ENCODE measurements at places on chromosomes 4 and X.

- H3K36me3 ChIP-seq = peaks cover 32% of the 10 kb centered on the region
- no peaks in the 10 kb centered on the region for H3K4me1 ChIP-seq
- no peaks in the 10 kb centered on the region for H3K27me3 ChIP-seq
- no peak for DNase-seq
Measured at GRCh38 chrX:129823522-129823921, 20.2 kb downstream of the ZDHHC9 start.

DNA sequence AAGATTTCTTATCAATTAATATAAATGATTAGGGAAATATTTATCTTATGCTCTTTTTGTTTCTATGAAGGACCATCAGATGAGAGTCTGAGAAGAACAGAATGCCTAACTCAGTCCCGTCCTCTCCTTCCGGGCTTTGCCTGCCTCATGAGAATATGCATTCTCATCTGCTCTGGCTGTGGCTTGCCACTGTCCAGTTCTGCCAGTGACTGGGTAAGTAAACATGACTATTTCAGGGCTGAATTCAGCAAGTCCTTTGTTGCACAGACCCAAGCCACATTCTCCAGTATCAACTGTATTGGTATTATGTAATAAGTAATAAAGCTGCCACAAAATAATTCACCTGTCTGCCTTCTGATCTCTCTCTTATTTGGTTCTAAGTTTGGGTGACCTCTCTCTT, 110.7 kb downstream of the WDFY3 start:
- H3K36me3 ChIP-seq = no peaks in the 10 kb centered on the region
- H3K27ac ChIP-seq = no peak overlapping the region
- no peaks in the 10 kb centered on the region for H3K27me3 ChIP-seq
- no peak overlapping the region for H3K4me3 ChIP-seq
- 0 out of 2 replicates have a peak, but pooled peaks cover 6% of the 10 kb centered on the region for H3K4me1 ChIP-seq

GRCh38 chr4:186570193-186570996, 15.0 kb upstream of the MTNR1A start:
- H3K4me1 ChIP-seq = no peaks in the 10 kb centered on the region
- no peaks in the 10 kb centered on the region for H3K27me3 ChIP-seq
- H3K27ac ChIP-seq = no peak overlapping the region
- no peak overlapping the region for H3K4me3 ChIP-seq

GRCh38 chr4:37588150-37588549, 98.0 kb downstream of the RELL1 start:
- no peaks in the 10 kb centered on the region for H3K27me3 ChIP-seq
- no peak overlapping the region for H3K4me3 ChIP-seq
- H3K4me1 ChIP-seq = no peaks in the 10 kb centered on the region

- H3K4me1 ChIP-seq = peaks cover 27% of the 10 kb centered on the region
- H3K4me3 ChIP-seq = peak overlapping the region; percentile 83
- H3K36me3 ChIP-seq = peaks cover 6% of the 10 kb centered on the region
- H3K27ac ChIP-seq = peak overlapping the region; percentile 83
- H3K27me3 ChIP-seq = no peaks in the 10 kb centered on the region
Measured at GRCh38 chrX:119573222-119573621, 1.1 kb upstream of the UBE2A start.

DNA sequence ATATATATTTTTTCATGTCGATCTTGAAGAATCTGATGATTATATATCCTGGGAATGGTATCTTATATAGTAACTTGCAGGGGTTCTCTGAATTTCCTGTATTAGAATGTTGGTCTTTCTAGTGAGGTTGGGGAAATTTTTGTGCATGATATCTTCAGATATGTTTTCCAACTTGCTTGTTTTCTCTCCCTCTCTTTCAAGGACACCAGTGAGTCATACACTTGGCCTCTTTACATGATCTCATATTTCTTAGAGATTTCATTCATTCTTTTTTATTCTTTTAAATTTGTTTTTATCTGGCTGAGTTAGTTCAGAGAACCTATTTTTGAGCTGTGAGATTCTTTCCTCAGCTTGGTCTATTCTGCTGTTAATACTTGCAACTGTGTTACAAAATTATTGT, 27.2 kb upstream of the C4orf17 start:
- no peak for DNase-seq
- H3K27me3 ChIP-seq = no peaks in the 10 kb centered on the region
- no peak overlapping the region for H3K4me3 ChIP-seq
- H3K27ac ChIP-seq = no peak overlapping the region
- peaks cover 7% of the 10 kb centered on the region for H3K4me1 ChIP-seq

GRCh38 chrX:4674028-4674782, 960.8 kb upstream of the PRKX start:
- H3K36me3 ChIP-seq = no peaks in the 10 kb centered on the region
- peak overlapping the region; percentile 54 for H3K27ac ChIP-seq
- peaks cover 55% of the 10 kb centered on the region for H3K4me1 ChIP-seq
- peak; percentile 52 for DNase-seq

- H3K4me3 ChIP-seq = no peak overlapping the region
- H3K27me3 ChIP-seq = no peaks in the 10 kb centered on the region
- DNase-seq = no peak
- no peak overlapping the region for H3K27ac ChIP-seq
- H3K4me1 ChIP-seq = no peaks in the 10 kb centered on the region
Measured at GRCh38 chrX:154039577-154039976, 19.9 kb upstream of the IRAK1 start.

GRCh38 chrX:67546496-67547423, 2.9 kb downstream of the AR start:
- no peaks in the 10 kb centered on the region for H3K36me3 ChIP-seq
- no peak overlapping the region for H3K4me3 ChIP-seq
- H3K27me3 ChIP-seq = peaks cover 37% of the 10 kb centered on the region
- H3K4me1 ChIP-seq = no peaks in the 10 kb centered on the region
- H3K27ac ChIP-seq = no peak overlapping the region
- no peak for DNase-seq

DNA sequence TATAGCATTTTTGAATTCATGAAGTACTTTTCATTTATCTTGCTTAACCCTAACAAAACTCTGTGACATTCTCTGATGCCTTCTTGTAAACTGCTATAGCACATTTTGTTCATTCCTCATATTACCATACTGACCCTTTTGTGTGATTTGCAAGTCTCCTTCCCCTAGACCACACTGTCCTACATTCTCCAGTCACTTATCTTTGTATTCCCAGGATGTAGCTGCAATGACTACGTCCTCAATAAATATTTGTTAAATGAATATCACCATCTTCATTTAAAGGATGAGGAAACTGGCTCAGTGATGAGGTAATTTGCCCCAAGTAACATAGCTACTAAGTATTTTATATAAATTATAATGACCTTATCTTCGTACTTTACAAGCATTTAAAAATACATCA, 11.9 kb downstream of the HUWE1 start:
- no peak for DNase-seq
- H3K27ac ChIP-seq = no peak overlapping the region
- no peak overlapping the region for H3K4me3 ChIP-seq
- H3K36me3 ChIP-seq = no peaks in the 10 kb centered on the region

GRCh38 chr4:125741825-125742452, 427.2 kb downstream of the FAT4 start:
- no peaks in the 10 kb centered on the region for H3K4me1 ChIP-seq
- H3K36me3 ChIP-seq = no peaks in the 10 kb centered on the region
- no peak overlapping the region for H3K27ac ChIP-seq

- no peaks in the 10 kb centered on the region for H3K4me1 ChIP-seq
- no peak for DNase-seq
- H3K27ac ChIP-seq = no peak overlapping the region
- H3K27me3 ChIP-seq = no peaks in the 10 kb centered on the region
Measured at GRCh38 chrX:12779534-12779933, 11.7 kb upstream of the PRPS2 start.

DNA sequence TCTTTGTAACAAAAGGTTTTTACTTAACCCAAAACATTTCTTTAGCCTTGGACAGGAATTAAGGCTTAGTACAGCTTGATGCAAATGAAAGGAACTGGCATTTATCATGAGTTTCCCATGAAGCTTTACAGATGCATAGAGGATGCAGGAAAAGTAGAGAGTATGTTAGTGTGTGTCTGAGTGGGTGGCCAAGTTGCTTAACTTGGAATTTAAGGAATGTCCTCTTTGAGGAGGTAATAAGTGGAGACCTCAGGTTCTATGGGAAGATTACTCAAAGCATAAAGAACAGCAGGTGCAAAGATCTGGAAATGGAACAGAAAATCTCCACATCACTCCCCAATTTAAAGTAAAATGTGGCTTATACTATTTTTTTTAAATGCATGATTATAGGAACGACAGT, 457.9 kb downstream of the KCNIP4 start:
- no peak overlapping the region for H3K4me3 ChIP-seq
- no peak overlapping the region for H3K27ac ChIP-seq
- DNase-seq = no peak
- no peaks in the 10 kb centered on the region for H3K27me3 ChIP-seq
- no peaks in the 10 kb centered on the region for H3K36me3 ChIP-seq

DNA sequence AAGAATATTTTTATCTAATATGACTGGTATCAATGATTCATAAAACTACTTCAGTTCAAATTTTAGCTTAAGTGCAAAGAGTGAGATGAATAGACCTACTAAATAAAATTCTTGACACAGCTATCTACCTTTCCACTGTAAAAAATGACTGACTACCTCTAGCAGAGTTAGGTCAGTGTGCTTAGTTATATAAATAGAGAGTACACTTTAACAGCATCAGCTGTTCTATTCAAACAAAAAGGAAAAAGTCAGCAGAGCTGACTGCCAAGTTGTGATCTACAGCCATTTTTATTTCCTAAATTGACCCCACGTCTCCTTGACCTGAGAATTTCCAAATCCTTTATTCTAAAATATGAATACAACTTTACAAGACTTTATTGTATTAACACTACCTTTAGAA, 262.4 kb downstream of the CAMK2D start:
- no peak overlapping the region for H3K27ac ChIP-seq
- no peaks in the 10 kb centered on the region for H3K27me3 ChIP-seq
- H3K36me3 ChIP-seq = no peaks in the 10 kb centered on the region
- no peak for DNase-seq
- H3K4me3 ChIP-seq = no peak overlapping the region

DNA sequence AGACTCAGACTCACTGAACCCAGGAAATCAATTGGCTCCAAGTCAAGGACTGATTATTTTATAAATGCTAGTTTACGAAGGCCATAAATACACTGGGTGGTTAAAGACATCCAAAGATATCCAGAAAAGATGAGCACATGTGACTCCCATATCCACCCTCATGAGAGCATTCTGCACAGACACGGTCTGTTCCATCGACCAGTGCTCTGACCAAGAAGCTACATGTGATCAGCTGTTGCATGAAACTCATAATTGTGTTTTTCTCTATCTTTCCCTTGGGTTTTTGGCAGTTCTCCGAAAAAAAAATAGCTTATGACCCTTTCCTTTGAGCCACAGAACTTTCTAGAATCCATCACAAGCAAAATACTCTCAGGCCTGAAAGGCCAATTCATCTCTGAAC, 2.7 kb upstream of the PIR start:
- no peak overlapping the region for H3K27ac ChIP-seq
- no peak overlapping the region for H3K4me3 ChIP-seq
- H3K27me3 ChIP-seq = no peaks in the 10 kb centered on the region
- H3K4me1 ChIP-seq = peaks cover 23% of the 10 kb centered on the region
- no peaks in the 10 kb centered on the region for H3K36me3 ChIP-seq

DNA sequence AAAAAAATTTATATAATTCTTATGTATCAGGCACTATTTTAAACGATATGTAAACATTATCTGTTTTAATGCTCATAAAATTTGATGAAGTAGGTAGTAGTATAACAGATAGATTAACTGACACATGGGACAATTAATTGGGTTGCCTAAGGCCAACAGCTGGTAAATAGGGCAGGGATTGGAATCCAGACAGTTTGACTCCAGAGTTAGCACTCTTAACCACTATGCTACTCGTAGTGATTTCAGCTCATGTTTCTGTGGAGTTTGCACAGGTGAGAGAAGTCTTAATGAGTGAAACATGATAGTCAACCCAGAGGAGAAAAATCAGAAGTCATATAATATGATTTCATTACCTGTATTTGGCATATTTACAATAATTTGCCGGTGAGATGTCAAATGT, 126.0 kb upstream of the WDFY3 start:
- DNase-seq = no peak
- H3K4me1 ChIP-seq = no peaks in the 10 kb centered on the region
- H3K4me3 ChIP-seq = no peak overlapping the region
- H3K27me3 ChIP-seq = no peaks in the 10 kb centered on the region
- no peaks in the 10 kb centered on the region for H3K36me3 ChIP-seq
- H3K27ac ChIP-seq = no peak overlapping the region

GRCh38 chr4:99816545-99817308, at the start of gene DAPP1:
DAPP1 (plus strand) TSS chr4:99816827; CDS start chr4:99816914, 87 bp downstream.
- peaks cover 39% of the 10 kb centered on the region for H3K4me1 ChIP-seq
- DNase-seq = peak; percentile 77
- peak within 1 kb of the TSS; percentile 65 for H3K4me3 ChIP-seq

GRCh38 chr4:96602661-96603060, 762.8 kb downstream of the PDHA2 start:
- no peaks in the 10 kb centered on the region for H3K27me3 ChIP-seq
- no peaks in the 10 kb centered on the region for H3K36me3 ChIP-seq
- DNase-seq = peak; percentile 11
- no peaks in the 10 kb centered on the region for H3K4me1 ChIP-seq

- peak; percentile 71 for DNase-seq
- no peak overlapping the region for H3K4me3 ChIP-seq
- H3K27me3 ChIP-seq = no peaks in the 10 kb centered on the region
Measured at GRCh38 chrX:107729558-107730297, 45.9 kb downstream of the TSC22D3 start.

- H3K4me1 ChIP-seq = no peaks in the 10 kb centered on the region
- no peaks in the 10 kb centered on the region for H3K27me3 ChIP-seq
- no peak for DNase-seq
- H3K4me3 ChIP-seq = no peak overlapping the region
Measured at GRCh38 chr4:186020793-186021407, 48.1 kb upstream of the TLR3 start.

- no peaks in the 10 kb centered on the region for H3K36me3 ChIP-seq
- H3K4me1 ChIP-seq = no peaks in the 10 kb centered on the region
- no peak overlapping the region for H3K27ac ChIP-seq
- no peaks in the 10 kb centered on the region for H3K27me3 ChIP-seq
Measured at GRCh38 chr4:55336138-55337034, 9.7 kb upstream of the SRD5A3 start.

- no peak overlapping the region for H3K4me3 ChIP-seq
- H3K27ac ChIP-seq = no peak overlapping the region
- H3K4me1 ChIP-seq = no peaks in the 10 kb centered on the region
- DNase-seq = no peak
Measured at GRCh38 chr4:54390670-54391069, 161.6 kb downstream of the PDGFRA start.

GRCh38 chr4:36919721-36920120, 324.8 kb upstream of the NWD2 start:
- no peaks in the 10 kb centered on the region for H3K27me3 ChIP-seq
- H3K36me3 ChIP-seq = no peaks in the 10 kb centered on the region
- H3K4me1 ChIP-seq = peaks cover 8% of the 10 kb centered on the region
- no peak overlapping the region for H3K27ac ChIP-seq

DNA sequence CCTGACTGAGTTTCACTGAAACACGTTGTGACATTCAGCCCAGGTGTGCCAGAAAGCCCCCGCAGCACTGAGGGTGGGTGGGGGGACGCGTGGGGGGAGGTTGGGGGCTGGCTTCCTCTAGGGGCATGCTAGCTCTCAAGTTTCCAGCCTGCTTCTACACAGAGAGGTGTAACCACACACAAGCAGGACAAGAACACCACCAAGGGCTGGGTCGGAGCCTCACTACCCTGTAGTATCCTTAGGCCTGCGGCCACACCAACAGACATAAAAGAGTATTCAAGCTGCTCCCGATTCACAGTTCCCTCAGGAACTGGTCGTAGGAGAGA, 1.8 kb downstream of the USP46 start:
- no peaks in the 10 kb centered on the region for H3K36me3 ChIP-seq
- H3K4me3 ChIP-seq = no peak overlapping the region
- no peaks in the 10 kb centered on the region for H3K27me3 ChIP-seq

- no peaks in the 10 kb centered on the region for H3K36me3 ChIP-seq
- no peaks in the 10 kb centered on the region for H3K4me1 ChIP-seq
- no peaks in the 10 kb centered on the region for H3K27me3 ChIP-seq
- no peak overlapping the region for H3K27ac ChIP-seq
Measured at GRCh38 chrX:122565952-122566351, 618.1 kb upstream of the GRIA3 start.

Measured in PC-9 (cell line).